ENCODE measurements at places on chromosomes 6 and 20.

DNA sequence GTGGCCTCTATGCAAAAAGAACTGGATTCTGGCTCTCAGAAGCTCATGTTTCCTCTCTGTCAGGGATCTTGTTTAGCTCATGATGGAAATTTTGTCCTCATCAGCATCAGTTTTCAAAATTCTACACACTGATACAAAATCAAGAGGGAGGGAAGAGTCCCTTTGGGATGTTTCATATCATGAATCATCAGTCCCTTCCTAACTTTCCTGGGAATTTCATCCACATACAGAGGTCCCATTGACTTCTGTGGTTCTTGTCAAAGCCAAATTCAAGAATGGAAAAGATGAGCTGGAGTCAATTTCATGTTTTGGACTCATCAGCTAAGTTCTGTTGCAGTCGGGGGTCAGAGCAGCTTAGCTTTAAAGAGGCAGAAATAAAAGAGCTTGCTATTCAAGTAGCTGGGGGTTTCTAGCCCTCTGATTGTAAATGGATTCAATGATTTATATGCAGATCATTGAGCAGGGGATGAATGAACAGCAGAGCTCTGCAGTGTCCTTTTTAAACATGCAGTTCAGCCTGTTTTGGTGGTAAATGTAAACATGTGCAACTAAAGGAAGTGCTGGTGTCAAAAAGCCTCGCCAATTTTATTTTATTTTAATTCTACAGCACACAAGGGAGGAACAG, 21.3 kb upstream of the TMEM14A start:
- DNase-seq = no peak

DNA sequence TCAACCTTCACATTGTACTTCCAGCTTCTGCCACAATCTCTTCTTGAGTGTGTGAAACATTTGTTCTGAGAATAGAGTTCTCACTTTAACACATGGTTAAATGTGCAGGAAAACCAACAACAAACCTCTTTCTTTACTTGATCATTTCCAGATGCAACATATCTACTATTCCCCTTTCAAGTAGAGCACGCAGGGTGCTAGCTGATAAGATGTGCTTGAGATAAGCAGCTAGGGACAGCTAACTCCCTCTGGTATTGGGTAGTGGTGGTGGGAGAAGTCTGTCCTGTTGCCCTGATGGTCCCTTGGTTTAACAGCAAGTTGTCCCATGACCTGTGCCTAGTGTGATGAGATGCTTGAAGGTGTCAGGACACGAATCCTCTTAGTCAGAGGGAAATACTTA, 15.4 kb upstream of the HMGCLL1 start:
- no peak for DNase-seq

GRCh38 chr6:2581011-2581410, 169.7 kb downstream of the MYLK4 start:
- no peak for DNase-seq

- DNase-seq = peak; percentile 8
Observed at GRCh38 chr6:17932330-17932852, 55.0 kb downstream of the KIF13A start.

GRCh38 chr6:124073021-124073420, 269.4 kb downstream of the NKAIN2 start:
- no peak for DNase-seq

GRCh38 chr20:4018023-4018748, 2.8 kb upstream of the RNF24 start:
- no peak for DNase-seq

- DNase-seq = no peak
Observed at GRCh38 chr6:42017021-42017643, 33.2 kb upstream of the TAF8 start.

GRCh38 chr20:60219984-60220562, 261.9 kb downstream of the CDH26 start:
- DNase-seq = no peak

GRCh38 chr6:103335412-103335811, 1524.3 kb downstream of the HACE1 start:
- DNase-seq = no peak

GRCh38 chr6:135440087-135440792, 57.3 kb downstream of the AHI1 start:
- no peak for DNase-seq

GRCh38 chr6:169253337-169254238, at the start of gene THBS2:
Gene THBS2, minus strand, starts transcription at chr6:169253846. Its CDS starts 3,062 bp downstream, at chr6:169250784.
- DNase-seq = no peak

GRCh38 chr20:47379433-47380150, 23.1 kb upstream of the ZMYND8 start:
- DNase-seq = no peak

- no peak for DNase-seq
Observed at GRCh38 chr6:24844903-24845302, 46.2 kb upstream of the ARMH2 start.

DNA sequence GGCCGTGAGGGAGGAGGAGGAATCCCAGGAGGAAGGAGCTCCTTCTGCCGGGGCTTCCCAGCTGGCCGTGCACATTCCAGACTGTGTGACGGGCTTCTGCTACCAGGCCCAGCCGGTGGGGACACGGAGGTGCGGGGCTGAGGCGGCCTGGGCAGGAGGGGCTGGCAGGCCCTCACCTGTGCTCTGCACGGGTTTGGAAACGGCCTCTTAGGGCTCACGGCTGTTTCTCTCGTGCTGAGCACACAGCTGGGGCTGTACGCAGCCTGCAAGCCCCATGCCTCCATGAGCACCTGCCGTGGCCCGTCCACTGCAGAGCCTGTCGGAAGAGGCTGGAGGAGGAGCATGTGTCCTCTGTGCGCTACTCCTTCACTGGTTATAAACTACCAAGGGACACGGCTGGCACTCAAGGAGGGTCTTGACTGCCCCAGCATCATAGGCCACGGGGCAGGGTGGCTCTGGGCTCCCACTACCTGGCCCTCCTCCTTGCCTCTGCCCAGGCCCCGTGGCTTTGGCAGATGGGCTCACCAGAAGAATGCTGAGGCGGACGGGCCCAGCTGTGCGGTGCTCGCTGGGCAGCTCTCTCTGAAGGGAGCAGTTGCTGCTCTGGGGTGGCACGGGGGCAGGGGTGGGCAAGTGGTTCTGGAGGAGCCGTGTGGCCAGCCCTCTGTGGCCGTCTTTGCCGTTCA, 15.8 kb downstream of the NPEPL1 start:
- DNase-seq = no peak

GRCh38 chr6:146884728-146885127, 286.0 kb downstream of the ADGB start:
- no peak for DNase-seq

GRCh38 chr6:158752613-158753012, 66.6 kb downstream of the EZR start:
- peak; percentile 70 for DNase-seq

DNA sequence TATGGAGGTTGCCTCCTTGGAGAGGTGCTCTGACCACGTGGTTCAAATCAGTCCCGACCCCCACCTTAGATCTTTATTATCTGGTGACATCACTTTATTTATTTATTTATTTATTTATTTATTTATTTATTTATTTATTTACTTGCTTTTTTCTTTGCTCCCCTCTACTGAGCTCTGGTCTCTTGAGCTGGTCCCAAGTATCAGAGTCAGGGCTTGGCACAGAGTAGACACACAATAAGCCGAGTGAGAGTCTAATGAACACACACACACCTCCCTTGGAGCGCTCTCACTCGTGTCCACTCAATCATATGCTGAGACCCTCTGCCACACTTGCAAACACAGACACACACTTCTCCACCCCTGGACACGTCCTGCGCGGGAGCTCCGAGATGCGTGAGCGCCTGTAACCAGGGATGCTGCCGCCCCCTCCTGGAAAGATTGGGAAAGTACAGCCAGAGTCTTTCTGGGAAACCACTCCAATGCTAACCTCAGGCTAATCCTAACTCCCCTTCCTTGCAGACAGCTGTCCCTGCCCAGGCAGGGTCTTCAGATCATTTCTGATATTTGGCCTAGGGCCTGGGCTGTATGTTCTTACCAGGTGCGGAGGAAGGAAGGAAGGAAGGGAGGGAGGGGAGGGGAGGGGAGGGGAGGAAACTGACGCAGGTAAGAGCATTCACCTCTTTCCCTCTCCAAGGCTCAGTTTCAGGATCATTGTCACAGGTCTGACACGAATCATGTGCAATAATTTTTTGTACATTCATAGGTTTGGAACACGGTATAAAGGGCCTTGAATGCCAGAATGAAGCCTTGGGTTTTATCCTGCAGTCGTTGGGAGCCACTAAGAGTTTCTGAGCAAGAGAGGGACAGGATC, 70.9 kb downstream of the STK35 start:
- DNase-seq = peak; percentile 56

- DNase-seq = no peak
Observed at GRCh38 chr6:4658486-4658885, 117.7 kb upstream of the CDYL start.

- DNase-seq = no peak
Observed at GRCh38 chr6:142271476-142271875, 30.3 kb upstream of the ADGRG6 start.

DNA sequence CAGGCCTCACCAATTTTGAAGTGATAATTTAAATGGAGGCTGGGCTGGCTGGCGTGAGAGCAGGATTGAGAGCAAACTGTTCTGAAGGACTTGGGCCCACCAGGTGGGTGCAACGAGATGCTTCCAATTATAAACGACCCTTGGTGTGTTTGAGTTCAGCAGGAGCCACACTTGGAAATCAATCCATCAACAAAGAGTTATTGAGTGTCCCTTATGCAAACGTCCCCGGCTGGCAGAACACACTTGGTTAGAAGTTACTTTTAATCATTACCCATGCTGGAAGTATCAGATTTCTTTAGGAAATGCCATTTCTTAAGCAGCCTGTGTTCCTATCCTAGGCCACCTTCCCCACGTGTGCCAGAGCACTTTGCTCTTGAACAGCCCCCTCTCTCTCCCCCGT, 37.8 kb upstream of the ZNF831 start:
- DNase-seq = peak; percentile 43

DNA sequence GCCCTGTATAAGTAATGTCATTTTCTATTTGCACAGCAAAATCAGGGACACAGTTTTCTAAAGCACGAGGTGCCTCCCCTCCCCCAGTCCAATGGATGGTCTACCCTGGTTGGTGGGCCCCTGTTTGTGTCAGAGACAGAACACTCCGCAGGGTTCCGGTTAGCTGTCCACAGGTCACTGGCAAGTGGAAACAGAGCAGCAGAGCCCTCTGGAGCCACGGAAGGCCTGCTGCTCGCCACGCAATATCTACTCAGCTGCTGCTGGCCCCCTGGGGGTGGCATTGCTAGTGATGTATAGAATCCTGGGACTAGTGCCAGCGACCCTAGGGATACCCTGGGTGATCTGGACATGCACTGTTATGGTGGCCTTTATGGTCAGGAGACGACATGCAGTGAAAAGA, 50.4 kb downstream of the RIN2 start:
- DNase-seq = no peak

GRCh38 chr6:166658115-166658791, 31.2 kb upstream of the RPS6KA2 start:
- no peak for DNase-seq
